ELF-1 (cell line): ENCODE measurements at places on chromosomes 1 and 21.

GRCh38 chr1:84619383-84620102, 45.3 kb upstream of the CTBS start:
- DNase-seq = no peak

- no peak for DNase-seq
Measured at GRCh38 chr21:42707207-42707830, 53.9 kb downstream of the PDE9A start.

DNA sequence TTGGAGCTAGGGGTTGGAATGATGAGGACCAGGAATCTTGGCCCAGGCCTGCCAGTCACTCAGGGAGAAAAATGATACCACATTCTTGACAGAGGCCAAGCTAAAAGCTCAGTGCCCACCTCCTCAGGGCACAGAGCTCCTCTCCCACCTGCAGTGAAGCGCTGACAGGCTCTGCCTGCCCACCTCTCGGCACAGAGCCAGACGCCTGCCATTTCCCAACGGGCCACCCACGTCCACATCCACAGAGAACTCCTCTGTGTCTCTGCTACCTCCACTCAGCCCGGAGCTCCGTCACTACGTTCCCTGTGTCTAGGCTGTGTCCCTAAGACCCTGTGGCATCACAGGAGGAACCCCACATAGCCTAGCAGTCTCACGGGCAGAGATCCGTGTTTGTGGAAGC, 60.8 kb downstream of the MRPL37 start:
- no peak for DNase-seq

DNA sequence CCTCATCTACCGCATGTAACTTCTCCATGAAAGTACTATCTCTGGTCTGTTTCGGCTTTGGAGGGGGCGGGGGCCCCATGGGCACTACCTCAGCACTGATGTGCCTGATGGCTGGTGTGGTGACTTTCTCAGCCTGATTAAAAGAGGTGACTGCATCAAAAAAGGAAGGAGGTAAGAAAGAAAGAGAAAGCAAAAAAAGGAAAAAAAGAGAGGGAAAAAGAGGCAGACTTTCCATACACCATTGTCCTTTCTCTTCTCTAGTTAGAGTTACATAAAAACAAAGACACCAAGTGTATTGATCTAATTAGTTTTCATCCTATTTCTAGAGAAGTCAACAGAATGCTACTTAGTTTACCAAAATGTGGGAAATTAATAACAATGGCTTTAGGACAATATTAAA, 43.3 kb downstream of the GON4L start:
- DNase-seq = no peak

DNA sequence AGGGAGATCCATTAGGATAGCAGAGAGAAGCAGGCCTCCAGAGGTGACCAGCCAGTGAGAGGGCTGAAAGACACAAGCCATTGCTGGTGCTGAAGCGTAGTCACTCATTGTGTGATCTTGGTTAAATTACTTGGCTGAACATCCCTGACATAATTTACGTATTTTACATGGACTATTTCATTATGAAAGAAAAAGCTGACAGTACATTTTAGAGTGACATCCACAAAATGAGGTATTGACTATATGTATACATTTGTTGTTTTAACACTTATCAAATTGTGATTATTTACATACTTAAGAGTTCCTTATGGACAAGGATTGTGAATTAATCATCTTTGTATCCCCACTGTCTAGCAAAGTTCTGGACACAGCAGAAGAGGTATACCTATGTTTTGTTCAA, 14.9 kb downstream of the DESI2 start:
- no peak for DNase-seq

GRCh38 chr1:115179397-115180079, 90.2 kb upstream of the TSPAN2 start:
- peak; percentile 90 for DNase-seq

DNA sequence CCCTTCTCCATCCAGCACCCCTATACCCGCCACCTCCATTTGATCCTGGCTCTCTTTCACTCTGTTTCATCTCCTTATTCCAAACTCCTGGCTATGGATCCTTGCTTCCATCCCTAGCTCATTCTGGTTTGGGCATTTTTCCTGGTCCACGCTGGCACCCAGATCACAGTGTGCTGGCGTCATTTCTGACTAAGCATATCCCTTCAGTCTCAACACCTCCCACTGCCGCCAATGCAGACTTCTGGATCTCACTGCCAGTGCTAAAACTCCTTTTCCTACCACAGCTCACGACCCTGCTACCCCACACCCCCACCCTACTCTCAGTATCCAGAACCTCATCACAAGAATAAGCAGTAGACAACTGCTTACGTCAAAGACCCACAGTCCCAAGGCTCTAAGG, 16.3 kb downstream of the SEC16B start:
- no peak for DNase-seq

GRCh38 chr1:23344987-23345472, 946 bp upstream of the HNRNPR start:
- DNase-seq = peak; percentile 38

DNA sequence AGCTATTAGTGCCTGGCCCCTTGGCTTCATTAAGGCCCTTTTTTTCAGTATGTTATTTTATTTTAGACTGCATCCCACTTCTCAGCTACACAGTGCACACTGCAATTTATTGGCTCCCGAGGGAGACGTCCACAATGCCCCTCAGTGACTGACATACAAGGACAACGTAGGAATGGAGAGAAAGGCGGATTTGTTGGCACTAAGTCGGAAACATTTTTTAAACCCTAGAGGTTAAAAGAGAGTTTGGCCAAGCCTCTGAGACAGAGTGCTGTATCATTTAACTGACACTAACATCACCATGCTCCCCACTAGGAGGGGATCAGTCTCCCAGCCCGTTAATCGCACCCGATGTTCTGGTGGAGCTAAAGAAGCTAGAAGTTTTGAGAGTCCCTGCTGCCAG, 45.7 kb upstream of the FOXD3 start:
- no peak for DNase-seq

DNA sequence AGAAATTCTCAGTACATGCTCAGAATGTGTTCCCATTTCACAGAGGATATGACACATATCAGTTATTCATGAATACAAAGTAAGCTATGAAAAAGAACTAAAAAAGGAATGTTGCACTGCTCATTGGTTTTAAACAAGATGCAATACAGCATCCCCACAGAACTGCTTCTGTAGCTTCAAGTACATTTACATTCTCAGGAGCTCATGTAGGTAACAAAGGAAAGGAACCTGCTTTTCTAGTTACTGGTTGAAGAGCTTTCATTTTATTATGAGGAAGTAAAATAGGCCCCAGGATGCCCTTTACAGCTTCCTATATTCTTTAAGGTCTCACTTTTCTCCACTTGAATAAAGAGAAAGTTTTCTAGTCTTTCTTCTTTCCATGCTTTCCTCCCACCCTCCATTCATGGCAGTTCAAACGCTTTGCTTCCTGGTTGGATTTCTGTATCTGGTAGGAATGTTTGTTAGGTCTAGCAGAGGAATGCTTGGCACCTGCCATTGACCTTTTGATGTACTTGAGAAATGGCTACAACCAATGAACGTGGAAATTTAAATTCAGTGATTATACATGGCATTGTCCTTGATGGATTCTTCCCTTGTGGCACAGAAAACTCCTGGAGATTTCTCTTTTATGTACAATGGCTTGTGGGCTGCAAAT, 27.1 kb upstream of the KCNK2 start:
- no peak for DNase-seq

GRCh38 chr1:194538453-194538852, 1352.0 kb upstream of the B3GALT2 start:
- DNase-seq = no peak

DNA sequence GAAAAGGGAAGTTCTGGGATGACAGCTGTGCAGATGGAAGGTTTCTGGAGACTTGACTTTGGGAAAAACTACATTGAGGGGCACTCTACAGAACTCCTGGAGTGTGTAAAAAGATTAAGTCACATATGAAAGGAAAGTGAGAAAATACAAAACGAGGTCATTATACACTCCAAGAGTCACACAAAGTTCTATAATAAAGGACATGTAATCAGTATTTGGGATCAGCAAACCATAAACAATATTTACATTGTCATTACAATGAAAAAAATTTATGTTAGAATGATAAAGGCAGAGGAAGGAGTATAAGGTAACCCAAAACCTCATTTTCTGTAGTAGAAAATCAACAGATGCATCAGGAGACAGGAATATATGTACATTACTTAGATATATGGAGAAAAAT, 22.8 kb downstream of the NUP133 start:
- DNase-seq = no peak

DNA sequence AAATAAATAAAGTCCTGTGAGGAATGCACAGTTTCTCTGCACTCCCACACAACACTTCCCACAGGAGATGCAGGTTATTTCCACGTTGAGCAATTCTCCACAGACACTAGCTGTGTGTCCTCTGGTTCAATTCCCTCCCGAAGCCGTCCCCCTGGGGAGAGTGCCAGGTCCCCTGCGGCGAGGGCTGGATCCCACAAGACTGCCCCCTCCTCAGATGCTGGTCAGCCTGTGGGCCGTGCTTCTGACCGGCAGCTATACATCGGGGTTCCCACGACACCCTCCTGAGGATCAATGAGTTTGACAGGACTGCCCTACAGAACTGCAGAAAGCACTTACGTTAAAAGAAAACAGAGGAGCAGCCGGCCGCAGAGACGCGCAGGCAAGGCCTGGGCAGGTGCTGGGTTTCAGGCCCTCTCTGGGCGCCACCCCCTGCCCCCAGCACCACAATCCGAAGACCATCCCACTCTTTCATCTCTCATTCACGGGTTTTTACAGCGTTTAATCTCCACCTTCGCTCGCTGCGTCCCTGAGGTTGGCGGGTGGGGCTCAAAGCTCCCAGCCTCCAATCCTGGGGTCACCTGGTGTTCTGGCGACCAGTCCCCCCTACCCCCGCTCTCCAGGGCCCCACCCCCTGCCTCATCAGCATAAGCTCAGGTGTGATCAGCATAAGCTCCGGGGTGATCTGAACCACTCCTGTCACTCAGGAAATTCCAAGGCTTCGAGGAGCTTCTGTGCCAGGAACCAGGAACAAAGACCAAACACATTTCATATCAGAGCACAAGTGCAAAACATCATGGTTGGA, 9.3 kb downstream of the SLC35E2B start:
- DNase-seq = no peak

DNA sequence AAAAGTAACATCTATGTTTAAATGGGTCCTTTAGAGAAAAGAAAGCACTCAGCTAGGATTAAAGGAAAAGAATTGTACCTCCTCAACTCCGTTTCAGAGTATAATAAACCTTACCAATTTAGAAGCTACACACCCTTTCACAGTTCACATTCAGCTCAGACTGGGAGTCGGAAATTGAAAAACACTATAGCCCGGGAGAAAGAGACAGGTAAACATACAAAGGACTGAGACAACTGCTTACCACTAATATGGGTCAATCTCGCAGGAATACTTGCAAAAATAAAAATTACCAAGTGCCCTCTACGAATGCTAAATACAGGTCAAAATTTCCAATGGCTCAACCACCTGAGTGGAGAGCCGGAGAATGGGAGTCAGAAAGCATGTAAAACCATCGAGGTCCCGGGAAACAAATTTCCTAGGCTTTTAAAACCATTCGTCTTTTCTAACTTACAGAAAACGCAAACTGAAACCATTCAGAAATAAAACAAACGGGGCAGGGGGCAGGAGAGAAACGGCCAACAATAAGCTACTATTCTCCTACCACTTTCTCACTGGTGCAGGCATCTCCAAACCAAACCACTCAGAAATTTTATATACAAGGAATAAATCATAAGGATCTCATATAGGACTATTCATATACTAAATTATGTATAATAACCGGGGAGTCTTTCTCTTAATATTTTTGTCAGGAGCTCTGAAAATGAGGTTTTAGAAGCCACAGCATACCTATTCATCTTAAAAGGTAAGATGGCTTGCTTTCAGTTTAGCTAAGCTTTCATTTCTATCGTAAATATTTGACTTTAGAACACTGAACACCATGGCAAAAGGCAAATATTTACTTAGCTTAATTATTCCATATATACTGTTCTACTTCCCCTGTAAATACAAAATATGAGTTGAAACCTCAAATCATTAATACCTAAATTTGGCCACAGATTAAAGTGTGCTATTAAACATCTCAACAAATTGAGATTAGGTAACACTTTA, 136.5 kb downstream of the RERE start:
- no peak for DNase-seq

GRCh38 chr1:84347932-84348555, 46.5 kb downstream of the SAMD13 start:
- DNase-seq = peak; percentile 8

DNA sequence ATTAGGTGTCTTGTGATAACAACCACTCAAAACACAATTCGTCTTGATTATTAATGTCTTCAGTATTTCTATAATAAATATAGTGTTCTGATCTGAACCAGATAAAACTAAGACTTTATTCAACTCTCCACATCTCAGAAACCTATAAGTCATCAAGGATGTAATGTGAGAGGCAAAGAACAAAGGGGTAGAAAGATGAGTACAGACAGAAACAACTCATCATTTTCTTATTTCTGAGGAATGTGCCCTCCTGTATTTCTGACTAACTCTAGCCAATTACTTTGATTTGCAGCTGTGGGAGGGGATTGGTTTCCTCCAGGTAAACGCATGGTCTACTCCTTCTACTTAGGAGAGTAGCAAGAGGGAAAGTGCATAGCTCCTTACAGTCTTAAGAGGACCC, 73.7 kb upstream of the ST6GALNAC5 start:
- no peak for DNase-seq

GRCh38 chr1:216528816-216529215, 105.6 kb upstream of the USH2A start:
- DNase-seq = no peak

GRCh38 chr1:159015440-159015909, 5.8 kb downstream of the IFI16 start:
- DNase-seq = no peak

DNA sequence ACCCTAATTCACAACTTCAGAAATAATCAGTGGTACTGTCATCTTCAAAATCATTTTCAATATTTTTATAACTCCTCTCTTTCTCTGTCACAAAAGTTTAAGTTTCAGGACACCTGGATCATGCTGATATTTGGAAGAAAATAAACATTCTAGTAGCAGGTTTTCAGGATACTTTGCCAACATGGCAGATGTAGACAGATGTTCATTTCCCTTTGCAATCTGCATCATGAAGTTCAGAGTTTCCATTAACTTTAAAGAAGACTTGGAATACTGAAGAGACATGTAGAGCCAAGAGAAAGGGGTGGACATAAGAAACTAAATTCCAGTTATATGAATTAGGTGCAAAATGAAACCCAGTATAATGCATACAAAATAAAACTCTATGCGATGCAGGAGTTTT, 218.1 kb downstream of the USH2A start:
- DNase-seq = no peak

- no peak for DNase-seq
Measured at GRCh38 chr21:26679284-26679683, 106.2 kb upstream of the CYYR1 start.

GRCh38 chr1:22848405-22848804, 124.3 kb downstream of the LACTBL1 start:
- DNase-seq = no peak

DNA sequence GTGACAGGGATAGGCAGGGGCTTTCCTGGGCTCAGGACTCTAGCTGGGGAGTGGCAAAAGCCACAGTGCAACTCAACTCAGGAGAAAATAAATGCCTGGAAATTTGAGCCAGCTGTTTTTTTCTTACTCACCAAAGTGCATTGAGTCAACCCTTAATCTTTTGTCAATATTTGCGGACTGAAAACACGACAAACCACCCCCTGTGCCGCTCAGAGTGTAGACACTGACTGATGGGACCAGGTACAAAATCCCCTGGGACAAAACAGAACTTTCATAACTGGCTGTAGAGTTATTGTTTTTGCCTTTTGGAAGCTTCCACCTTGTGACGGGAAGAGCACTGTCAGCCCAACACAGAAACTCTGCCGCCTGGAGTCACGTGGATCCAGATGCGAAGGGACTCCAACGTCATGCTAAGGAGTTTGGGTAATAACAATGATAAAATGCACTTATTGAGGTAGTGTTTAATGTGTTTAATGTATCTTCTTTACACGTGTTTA, 164.6 kb downstream of the PLPP3 start:
- no peak for DNase-seq
